ENCODE measurements at places on chromosomes 13 and 19.

DNA sequence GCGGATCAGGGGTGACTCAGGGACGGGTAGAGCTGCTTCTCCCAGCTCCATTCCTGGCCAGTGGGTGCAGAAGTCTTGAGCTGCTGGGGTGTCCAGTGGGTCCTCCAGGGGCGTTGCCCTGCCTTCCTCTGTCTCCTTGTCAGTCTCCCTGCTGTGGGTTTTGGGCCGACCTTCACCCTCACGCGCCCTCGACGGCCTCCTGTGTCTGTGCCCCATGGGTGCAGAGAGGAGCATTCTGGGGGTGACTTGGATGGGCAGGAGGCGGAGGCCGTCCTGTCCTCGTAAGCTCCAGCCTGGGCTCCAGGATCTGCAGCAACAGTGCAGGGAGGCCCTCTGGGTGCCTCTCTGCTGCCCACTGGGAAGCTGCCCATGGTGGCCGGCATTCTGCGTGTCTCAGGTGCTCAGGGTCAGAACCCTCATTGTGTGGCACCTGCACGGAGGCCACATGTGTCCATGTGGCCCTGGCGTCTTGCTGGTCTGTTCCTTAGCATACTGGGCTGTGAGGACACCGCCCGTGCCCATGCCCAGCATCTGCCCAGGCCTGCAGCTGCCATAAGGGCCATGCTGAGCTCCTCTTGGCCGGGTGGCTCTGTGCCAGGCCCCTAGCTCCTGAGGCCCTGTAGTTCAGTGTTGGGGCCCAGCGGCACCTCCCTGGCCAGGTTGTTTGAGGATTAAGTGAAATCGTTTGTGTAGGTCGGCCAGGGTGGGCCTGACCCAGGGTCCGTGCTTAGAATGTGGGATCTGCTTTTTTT lies 17.3 kb downstream of the DOT1L start:
- DNase-seq = no peak

GRCh38 chr19:9535934-9536333 lies 2.5 kb downstream of the ZNF426 start:
- no peak for DNase-seq

- DNase-seq = no peak
Observed at GRCh38 chr13:28494778-28495537, at the start of gene FLT1. FLT1 (minus strand) TSS chr13:28495128; CDS start chr13:28494843, 285 bp downstream.

- DNase-seq = no peak
Observed at GRCh38 chr19:27779954-27780353, 1433.0 kb downstream of the UQCRFS1 start.

DNA sequence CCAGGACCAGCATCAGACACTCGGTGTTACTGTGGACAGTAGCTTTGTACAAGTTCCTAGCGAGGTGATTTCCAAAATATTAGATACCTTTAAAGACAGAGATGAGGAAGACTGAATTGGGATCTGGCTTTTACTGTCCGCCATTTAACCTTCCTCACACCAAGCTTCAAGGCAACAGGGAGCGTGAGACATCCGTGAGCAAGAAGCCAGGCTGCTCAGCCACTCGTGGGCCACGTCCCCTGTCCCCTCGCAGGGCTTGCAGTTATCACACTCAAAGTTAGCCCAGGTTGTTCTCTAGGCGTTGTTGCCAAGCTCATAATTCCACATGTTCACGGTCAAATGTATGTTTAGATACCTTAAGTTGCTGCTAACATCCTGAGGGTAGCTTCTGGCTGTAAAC lies 102.9 kb downstream of the COL4A2 start:
- no peak for DNase-seq

DNA sequence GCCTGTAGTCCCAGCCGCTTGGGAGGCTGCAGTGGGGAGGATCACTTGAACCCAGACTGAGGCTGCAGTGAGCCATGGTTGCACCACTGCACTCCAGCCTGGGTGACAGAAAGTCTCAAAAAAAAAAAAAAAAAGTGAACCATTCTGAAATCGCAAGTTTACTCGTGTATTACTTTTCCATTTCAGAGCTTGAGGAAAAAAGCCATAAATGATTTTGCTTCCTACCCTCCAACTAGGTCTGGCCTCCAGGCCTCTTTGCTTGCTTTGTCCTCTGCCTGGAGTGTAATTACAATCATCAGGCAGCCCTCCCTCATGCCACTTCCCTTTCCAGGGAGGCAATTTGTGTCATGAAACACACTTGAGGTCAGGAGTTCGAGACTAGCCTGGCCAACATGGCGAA lies 8.5 kb downstream of the BLVRB start:
- DNase-seq = no peak
